ENCODE measurements at places on chromosomes 4 and X.

GRCh38 chr4:1039493-1040343, 28.3 kb downstream of the FGFRL1 start:
- peak; percentile 70 for DNase-seq

GRCh38 chr4:38049545-38050170, 89.5 kb downstream of the PTTG2 start:
- no peak for DNase-seq

GRCh38 chr4:149825336-149825735, 9.7 kb upstream of the IQCM start:
- DNase-seq, result no peak

DNA sequence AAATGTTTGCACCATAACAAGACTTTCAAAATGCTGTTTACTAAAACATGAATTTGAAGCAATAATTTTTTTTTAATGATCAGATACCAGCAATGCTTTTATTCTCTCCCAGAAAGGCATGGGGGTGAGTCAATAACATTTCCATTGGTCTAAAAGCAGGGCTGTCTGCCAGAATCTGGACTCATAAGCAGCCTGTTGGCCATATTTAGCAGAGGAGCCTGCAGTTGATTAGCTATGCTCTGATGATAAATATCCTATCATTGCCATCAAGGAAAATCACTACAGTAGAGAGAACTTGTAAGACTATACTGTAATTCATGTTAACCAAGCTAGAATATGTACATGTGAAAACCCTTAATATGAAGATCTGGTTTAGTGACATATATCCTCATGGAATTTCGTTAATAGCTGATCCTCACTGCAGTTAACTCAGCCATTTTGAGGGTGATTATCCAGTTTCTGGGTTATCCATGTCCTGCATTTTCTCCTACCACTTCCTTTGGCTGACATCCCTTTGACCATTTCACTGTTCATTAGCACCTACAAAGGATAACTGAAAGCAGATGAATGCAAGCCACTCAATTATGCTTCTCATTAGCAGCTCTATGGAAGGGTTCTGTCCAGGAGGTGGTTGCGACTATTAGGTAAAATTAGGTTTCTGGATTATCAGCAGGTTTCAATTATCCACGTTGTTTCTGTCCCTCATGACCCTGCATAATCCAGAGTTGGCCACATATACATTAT, 72.9 kb upstream of the DIAPH2 start:
- DNase-seq, result no peak

- no peak for DNase-seq
These were observed 46.1 kb downstream of the DDX60 start for GRCh38 chr4:168272488-168272887.

DNA sequence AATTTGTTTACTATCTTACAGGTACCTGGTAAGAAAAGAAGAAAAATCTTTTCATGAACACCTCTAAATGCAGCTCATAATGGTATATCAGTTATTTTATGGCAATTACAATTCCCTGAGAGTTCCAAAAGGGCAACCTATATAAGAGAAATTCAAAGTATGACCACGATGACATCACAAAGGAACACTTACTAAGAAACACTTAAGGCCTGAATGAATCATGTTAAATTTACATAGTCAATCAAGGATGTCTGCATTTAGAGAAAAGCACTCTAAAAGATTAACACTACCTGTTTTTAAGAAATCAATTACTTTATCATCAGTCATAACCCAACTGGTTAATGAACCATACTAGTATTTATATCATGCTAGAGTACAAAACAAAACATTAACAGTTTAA, 63.9 kb downstream of the LCORL start:
- no peak for DNase-seq

- DNase-seq, result no peak
These were observed 1072.9 kb upstream of the SLIT2 start for GRCh38 chr4:19178835-19179234.

GRCh38 chr4:10020106-10020505, 1.2 kb downstream of the SLC2A9 start:
- no peak for DNase-seq

GRCh38 chr4:166324321-166324720, 451.3 kb downstream of the TLL1 start:
- peak; percentile 35 for DNase-seq

DNA sequence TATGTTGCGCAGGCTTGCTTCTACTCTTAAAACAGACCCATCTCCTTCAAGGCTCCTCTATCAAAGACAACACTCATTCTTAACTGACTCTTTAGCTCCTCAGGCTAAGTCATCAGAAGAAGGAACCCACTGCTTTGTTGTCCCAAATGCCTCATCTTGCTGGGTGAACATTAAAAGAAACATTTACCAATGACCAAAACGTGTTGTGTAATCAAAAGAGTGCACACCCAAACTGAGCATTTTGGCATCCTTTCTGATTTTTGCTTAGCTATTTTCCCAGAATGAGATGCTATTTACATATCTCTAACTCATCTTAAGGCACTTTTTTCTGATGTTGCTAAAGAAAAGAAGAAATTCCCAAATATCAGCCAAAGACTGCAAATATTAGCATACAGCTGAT, 131.7 kb upstream of the VCX3A start:
- no peak for DNase-seq

GRCh38 chr4:304969-305680, at the start of gene ZNF732:
Gene ZNF732 (minus strand): TSS chr4:305474. CDS start chr4:305310, 164 bp downstream.
- DNase-seq, result peak; percentile 56

DNA sequence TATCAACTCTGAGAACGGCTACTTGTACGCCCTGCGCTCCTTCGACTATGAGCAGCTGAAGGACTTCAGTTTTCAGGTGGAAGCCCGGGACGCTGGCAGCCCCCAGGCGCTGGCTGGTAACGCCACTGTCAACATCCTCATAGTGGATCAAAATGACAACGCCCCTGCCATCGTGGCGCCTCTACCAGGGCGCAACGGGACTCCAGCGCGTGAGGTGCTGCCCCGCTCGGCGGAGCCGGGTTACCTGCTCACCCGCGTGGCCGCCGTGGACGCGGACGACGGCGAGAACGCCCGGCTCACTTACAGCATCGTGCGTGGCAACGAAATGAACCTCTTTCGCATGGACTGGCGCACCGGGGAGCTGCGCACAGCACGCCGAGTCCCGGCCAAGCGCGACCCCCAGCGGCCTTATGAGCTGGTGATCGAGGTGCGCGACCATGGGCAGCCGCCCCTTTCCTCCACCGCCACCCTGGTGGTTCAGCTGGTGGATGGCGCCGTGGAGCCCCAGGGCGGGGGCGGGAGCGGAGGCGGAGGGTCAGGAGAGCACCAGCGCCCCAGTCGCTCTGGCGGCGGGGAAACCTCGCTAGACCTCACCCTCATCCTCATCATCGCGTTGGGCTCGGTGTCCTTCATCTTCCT, 2.7 kb downstream of the PCDH10 start:
- peak; percentile 70 for DNase-seq

DNA sequence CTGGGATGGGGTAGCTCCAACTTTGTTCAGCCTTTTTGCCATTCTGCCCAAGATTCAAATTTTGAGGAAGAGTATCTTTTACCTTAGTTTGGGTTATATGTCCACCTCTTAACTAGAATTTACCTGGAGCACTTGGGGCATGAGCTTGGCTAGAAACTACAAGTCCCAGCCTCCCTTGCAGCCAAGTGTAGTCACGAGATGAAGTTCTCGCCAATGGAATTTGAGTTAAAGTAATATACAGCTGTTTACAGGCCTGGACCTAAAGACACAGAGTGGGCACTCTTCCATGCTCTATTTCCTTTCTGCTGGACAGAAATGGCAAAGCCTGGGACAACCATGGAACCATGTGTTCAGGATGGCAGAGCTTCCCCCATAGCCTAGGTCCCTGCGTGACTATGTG, 233.6 kb upstream of the GATB start:
- no peak for DNase-seq

DNA sequence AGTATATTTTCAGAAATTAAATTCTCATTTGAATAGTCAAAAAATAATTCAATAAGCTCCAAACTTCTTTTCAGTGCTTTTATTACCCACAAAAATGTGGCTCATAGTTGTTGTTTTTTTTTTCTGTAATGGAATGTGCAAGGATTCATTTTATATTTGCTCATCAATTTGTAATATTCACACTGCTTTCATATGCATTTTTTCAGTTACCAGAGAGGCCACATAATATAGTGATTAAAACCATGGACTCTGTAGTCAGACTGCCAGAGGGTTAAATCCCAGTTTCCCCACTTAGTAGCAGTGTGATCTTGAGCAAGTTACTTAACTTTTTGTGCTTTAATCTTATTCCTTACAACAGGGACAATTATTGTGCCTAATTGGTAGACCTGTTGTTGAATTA, 64.5 kb downstream of the FAM9B start:
- no peak for DNase-seq

DNA sequence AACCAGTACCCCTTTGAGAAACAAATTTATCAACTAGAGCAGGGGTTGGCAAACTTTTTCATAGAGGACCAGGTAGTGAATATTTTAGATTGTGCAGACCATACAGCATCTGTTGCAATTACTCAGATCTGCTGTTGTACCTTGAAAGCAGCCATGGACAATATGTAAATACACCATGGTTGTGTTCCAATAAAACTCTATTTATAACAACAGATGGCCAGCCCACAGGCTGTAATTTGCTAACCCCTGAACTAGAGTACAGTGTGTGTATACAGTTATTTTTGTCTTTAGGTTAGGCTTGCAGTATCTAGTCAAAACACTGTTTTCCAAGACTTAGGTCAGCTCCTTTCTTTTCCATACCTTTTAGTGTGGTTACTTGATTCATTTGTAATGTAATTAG, 54.4 kb downstream of the PHKA1 start:
- no peak for DNase-seq

DNA sequence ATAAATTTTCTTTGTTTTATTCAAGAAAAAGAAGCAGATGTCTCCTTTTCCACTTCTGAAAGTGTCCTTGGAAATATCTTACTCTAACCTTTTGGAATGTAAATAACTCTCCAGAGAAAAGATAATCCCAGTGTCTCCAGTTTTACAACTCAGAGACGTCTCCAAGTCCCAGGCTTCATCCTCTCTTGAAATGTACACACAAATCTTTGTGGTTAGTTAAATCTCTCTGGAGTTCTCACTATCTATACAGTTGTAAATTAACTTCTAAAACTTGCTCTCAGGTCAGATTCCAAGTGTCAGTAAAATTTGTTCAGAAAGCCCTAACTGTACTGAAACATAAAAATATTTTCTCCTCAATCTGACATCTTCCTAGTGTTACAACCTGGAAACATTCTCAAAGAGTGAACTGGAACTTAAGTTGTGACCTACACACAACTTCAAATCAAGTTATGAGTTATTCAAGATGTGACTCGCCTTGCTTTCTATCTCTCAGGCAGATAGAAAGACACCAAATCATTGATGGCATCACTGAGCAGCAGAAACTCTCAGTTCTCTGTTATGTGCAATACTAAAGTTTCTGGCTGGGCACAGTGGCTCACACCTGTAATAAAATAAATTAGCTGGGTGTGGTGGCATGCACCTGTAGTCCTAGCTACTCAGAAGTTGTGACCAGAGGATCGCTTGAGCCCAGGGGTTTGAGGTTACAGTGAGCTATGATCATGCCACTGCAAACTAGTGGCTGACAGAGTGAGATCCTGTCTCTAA, 284.2 kb downstream of the RCHY1 start:
- no peak for DNase-seq

GRCh38 chr4:170581322-170581721, 491.6 kb upstream of the AADAT start:
- DNase-seq, result no peak

DNA sequence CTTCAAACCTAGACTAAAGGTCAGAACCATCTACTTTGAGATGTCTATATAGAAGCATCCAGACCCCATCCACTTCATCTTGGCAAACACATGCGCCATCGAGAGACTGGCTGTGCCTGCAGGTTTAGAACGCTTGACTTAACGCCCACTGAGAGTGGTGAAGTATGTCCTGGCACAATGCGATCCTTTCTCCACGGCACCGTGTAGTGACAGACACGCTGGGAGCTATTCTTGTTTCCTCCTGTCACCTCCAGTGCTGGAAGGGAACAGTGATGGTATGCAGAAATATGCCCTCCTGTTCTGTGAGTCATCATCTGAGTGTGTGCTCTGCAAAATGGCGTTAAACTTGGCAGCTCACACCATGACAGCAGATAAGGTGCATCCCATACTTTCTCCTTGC, 330.2 kb downstream of the NLGN4X start:
- DNase-seq, result no peak

Measured in nephron progenitor cell (in vitro differentiated cells).